ENCODE measurements at places on chromosomes 7 and 10. TPM values are rescaled to one million over a fixed set of nuclear protein-coding genes. Genes with fewer than 3 reads are reported as not detected.
A peak's percentile ranks its signal among the peaks of the same experiment; 100 is the strongest.

Gene COBL
- total RNA-seq: 49.4 TPM

Gene ERVW-1
- not detected for total RNA-seq

Gene CYP26C1
- total RNA-seq: 0.60 TPM

Gene OR2A1
- not detected for total RNA-seq

Gene OR9A2
- total RNA-seq: not detected

Gene SLC26A3
- not detected for total RNA-seq

Gene CAMK2B
- 0.15 TPM for total RNA-seq

Gene C7orf25
- total RNA-seq: 7.3 TPM

Gene LIPM
- not detected for total RNA-seq

Gene PHKG1
- 3.9 TPM for total RNA-seq

DNA sequence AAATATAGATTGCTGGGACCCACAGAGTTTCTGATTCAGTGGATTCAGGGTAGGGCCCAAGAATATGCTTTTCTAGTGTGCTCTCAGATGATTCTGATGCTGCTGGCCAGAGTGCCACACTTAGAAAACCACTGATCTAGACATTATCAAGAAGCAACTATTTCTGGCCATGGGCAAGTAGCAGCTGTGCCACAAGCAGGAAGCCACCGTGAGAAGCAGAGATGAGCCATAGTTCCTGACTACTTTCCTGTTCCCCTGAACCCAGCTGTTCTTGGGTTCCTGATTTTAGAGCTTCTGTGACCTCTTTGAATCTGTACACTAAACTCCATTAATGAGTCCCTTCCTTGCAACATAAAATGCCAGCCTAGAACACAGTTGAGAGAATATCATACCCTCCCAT, 38.1 kb upstream of the PIK3AP1 start:
- DNase-seq: no peak

- no peak for DNase-seq
Observed at GRCh38 chr10:14180911-14181566, 149.7 kb downstream of the FRMD4A start.

- DNase-seq: peak; percentile 82
Observed at GRCh38 chr10:48655411-48656240, 29.0 kb upstream of the WDFY4 start.

DNA sequence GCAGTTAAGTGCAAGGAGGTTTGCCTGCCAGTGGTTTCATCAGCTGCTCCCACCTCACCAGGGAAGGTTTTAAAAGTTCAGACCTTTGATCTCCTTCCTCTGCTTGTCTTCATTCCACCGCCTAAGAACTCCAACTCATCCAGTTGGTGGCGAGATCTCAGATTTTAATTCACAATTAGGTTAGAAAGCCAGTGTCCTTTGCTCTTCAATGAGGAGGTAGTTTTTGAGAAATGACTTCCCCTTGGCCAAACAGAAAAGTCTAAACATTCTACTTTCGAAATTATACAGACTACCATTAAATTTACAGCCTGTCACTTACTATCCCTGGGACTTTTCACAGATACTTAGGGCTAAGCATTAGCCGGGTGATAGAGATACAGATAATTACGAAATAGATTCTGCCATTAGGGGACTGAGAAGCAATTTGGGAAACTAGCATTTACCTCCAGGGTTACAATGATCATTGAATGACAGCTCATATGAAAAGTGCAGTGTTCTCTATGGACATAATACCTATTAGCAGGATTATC, 513.4 kb upstream of the GHITM start:
- DNase-seq: no peak

DNA sequence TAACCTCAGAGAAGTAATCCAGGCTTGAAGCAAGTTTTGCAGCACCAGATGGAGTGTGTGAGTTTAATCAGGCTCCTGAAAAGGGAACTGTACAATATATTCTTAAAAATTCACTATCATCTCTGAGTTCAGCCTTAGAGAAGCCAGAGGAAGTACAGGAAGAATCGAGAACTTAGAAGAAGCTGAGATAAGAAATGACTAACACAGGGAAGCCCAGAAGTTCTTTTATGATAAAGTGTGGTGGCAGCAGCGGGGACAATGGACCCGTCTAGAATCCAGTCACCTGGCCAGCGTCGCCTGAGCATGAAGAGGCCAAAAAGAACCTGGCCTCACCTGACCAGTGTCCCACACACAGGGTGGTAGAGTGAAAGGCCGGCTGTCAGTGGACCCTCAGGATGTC, 161.0 kb downstream of the USP6NL start:
- no peak for DNase-seq

DNA sequence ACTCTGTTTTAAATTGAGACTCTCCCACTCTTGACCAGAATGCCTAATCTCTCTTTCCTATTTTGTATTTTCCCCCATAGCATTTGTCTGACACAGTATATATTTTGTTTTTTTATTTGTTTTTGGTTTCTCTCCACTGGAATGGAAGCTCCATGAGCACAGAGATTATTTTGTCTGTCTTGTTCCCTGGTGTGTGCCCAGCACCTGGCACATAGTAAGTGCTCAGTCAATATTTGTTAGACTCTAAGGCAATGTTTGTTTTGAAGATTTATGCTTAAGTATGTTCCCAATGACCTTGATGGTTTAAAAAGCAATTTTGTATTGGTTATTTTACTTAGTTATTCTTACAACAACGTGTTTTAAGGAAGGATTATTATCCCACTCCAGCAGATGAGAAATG, 201.8 kb downstream of the DYNC1I1 start:
- no peak for DNase-seq

DNA sequence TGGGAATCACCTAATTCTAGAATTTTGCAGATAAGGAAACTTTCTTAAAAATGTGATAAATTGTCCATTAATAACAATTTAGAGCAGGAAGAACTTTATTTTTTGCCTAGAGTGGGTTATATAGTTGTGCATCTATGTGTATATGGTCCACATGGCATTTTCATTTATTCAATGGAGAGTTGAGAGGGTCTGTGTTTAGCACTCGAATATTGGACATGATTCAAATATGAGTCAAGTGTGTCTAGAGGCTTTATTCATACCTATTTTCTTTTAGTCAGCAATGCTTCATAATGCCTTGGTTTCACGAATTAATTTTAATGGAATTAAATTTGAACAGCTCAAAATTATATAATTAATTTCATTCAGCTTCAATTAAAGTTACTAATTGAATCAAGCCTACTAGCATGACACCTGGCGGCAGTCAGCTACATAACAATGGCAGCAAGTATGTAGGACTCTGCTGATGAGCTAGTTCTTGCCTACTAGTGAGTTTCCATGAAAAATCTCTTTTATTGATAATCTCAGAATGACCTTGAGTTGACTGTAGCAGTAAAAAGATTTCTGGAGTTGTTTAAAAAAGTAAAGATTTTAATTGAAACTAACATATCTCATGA, 17.7 kb downstream of the MDFIC start:
- no peak for DNase-seq

- DNase-seq: no peak
Observed at GRCh38 chr7:74149603-74150002, 24.6 kb upstream of the EIF4H start.

- DNase-seq: no peak
Observed at GRCh38 chr10:128617532-128617931, 491.3 kb upstream of the MKI67 start.

- DNase-seq: no peak
Observed at GRCh38 chr10:1114315-1114714, 58.1 kb downstream of the WDR37 start.

DNA sequence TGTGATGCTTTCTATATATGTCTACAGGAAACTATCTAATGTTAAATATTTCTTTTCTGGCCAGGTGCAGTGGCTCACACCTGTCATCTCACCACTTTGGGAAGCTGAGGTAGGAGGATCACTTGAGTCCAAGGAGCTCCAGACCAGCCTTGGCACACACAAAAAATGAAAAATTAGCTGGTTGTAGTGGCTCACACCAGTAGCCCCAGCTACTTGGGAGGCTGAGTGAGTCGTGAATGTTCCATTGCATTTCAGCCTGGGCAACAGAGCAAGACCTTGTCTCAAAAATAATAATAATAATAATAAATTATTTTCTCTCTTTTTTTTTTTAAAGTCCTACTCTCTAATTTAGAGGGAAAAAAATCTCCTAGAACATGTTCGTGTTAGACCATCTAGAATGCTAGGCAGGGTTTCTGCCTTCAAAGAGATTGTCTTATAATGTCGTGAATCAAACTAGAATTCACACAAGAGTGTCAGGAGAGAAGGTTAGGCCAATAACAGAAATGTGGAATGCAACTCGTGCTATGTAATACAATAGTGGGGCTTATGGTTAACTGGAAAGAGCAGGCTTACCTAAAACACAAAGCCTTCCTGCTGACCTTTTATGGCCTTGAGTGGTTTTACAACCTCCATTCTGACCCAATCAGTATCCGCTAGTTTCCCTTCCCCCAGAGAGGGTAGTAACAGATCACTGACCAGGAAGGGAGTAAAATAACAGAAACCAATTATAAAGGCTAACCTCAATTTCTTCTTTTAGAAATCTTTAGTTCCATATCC, 46.3 kb downstream of the MYOF start:
- peak; percentile 55 for DNase-seq

GRCh38 chr10:7561216-7561893, 105.4 kb downstream of the ITIH5 start:
- no peak for DNase-seq

DNA sequence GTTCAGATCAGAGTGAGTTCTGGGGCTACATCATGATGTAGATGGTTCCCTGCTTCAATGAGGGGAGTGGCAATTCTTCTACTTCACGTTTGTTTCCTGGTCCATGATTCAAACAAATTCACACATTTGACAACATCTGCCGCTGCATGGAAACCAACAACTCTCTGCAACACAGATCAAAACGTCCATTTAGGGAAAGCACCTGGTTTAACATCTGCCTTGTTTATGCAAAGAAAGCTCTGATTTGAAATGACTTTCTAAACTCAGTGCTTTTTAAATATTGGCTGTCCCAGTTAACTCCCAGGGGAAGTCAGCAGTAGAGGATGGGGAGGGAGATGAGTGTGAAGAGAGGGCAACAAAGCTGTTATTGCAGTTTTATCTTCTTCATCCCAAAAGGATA, 93.8 kb downstream of the GAD2 start:
- no peak for DNase-seq

DNA sequence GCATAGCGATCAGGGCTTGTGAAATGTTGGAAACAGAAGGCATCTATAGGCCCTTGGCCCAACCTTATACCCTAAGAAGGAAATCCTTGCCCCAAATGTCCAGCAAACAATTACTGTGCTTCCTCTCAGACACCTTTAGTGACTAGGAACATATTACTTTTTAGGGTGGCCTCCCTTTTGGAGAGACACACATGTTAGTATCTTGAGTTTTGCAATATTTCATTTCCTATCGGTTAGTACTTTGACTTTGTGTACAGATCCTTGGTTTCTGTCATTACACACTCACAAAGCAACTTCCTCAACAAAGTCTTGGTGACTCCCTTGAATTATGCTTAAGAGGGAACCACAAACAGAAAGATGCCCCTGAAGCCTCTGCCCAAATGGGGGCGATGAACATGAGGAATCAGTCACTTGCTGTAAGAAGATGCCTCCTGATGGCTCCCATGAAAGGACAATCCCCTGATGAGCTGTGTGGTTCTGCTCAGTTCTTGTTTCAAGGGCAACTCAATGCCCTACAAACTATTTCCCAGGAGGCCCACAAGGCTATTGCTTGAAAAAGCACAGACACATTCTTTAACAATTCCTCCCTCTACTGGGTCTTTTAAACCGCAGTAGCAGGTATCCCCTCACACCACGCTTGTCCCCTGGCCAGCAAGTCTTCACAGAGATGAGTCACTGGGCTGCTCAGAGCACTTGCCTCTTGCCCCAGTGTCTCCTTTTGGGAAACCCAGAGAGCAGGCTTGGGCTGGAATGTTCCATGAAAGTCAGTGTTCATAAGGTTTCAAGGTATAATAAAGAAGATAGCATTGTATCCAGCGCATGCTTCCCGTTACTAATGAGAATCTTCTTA, 196.2 kb downstream of the FANK1 start:
- no peak for DNase-seq

DNA sequence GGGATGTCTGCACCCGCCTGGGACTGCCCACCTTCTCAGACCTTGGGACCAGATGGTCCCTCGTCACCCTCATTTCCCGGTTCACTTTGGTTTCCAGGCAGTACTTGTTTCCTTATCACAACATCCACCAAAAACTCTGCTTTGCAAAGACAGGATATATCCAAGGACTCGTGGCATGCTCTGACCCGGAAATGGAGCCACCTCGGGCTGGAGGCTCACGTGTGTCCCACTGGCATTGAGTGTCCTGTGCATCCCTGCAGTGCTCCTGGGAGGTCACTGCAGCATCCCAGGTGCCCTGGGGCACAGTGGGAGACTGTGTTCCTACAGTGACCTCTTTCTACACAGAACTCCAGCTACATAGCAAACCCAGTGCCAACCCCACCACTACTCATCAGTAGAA, 611.9 kb upstream of the FOXK1 start:
- DNase-seq: no peak

DNA sequence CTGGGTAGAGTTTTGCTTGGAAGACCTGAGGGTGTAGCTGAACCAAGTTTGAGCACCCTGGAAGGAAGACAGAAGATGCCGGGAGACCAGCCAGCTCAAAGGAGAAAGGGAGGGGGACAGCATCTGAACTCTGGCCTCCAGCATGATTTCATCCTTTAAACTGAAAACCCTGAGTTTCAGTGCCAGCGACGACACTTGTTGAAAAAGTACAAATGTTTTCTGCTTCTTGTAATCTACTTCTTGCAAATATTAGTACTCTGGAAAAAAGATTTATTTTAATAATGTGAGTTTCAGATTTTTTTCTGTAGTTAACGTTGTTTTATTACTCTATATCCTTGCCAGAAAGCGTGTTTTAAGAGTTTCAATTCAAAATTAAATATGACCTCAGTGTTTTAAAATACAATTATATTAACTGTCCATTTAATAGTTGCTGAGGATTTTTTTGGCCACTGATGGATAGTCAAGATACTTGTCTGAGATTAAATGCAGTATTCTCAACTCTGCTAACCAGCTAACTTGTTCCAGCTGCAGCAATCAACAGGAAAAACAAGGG, 227.7 kb downstream of the MGMT start:
- DNase-seq: no peak

DNA sequence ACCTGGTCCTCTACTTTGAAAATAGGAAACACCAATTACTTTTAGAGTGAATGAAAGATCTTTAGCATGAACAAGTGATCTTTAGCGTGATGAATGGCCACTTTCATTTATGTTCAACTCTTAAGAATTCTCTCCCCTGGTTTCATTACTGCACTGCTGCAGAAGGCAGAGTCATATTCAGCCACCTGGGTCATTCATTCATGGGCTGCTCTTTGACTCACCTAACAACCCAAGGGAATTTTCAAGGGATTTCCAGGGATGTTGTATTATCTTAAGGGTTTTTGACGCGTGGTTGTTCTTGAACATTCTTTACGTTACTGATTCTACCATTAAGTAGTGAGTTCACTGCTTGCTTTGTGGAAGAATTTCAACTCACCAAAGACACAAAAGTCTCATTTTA, 87.3 kb upstream of the STK17A start:
- DNase-seq: no peak

Measured in PC-9 (cell line).